D721Med (cell line): ENCODE measurements at places on chromosomes 7 and 10.

DNA sequence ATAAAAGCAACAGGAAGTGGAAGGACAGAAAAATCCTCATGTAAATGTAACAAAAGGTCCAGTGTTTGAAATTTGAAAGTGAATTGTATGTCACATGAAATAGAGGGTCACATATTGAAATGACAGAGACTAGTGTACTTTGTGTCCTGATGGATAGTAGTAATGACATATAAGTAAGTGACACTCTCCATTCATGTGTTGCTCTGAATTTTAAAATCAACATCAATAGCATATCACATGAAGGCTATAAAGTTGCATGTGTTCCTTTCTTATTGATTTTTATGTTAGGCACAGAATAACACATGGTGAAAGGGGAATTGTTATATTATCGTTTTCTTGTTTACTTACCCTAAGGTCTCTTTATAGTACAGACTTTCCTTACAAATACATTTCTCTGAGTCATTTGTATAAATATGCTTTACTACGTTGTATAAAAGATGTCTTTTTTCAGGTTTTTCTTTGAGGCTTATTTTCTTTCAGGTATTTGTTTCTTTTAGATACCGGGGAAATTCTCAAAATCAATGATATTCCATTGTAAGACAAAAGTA, 104.6 kb upstream of the CACNA2D1 start:
- no peak for DNase-seq

GRCh38 chr10:70729763-70730357, 55.3 kb downstream of the TBATA start:
- no peak for DNase-seq

- DNase-seq = no peak
Observed at GRCh38 chr10:133169173-133169947, 9.3 kb downstream of the KNDC1 start.

DNA sequence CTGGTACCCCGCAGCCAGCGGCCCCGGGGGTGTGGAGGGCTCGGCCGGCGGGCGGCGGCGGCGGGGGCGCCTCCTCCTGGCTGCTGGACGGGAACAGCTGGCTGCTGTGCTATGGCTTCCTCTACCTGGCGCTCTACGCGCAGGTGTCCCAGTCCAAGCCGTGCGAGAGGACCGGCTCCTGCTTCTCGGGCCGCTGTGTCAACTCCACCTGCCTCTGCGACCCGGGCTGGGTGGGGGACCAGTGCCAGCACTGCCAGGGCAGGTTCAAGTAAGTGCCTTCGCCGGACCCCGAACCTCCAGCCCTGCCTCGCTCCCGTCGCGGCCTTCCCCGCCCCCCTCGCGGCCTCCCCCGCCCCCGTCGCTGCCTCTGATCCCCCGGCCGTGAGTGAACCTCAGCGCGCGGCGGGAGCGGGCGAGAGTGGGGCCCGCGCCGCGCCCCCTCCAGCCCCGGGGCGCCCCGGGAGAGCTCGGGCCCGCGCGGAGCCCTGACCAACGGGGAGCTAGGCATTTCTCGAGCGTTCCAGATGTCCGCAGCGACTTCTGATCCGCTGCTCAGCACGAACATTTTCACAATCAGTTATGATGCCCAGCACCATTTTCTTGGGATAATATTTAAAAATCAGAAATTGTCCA, 727 bp downstream of the ATRNL1 start:
- no peak for DNase-seq

DNA sequence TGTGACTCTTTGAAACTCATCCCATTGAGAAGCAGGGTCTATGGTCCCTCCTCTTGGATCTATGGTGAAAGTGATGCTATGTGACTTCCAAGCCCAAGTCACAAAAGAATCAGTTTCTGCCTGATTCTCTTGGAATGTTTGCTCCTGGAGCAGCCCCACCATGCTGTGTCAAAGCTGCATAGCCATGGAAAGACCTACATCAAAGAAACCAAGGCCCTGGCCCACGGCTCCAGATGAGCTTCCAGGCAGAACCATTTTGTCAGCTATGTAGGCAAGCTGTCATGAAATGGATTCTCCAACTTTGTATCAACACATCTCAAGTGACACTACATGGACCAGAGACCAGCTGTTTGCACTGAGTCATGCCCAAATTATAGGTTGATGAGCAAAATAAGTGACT, 77.0 kb downstream of the AASS start:
- DNase-seq = no peak

DNA sequence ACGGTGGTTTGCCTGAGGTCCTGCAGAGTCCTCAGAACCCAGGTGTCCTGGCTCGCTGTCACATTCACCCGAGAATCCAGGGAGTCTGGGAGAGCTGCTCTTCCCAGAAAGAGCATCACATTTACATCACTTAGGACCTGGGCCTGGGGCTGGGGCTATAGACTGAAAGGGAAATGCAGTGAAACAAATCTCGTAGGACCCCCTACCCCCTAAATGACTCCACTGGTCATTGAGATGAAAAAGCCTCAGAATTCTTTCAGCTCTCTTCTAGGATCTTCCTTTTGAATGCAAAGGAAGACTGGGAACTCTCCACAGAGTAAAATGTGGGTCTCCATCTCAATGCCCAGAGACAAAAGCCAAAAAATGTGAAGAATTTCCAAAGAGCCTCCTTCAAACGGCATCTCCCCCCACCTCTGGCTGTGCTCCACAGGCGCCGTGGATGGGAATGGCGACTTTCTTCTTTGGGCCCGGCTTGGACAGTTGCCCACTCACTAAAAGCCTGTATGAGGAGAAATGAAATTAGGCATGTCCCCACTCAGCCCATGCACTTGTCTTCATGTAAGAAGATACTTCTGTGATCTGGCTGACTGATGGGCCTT, 49.0 kb upstream of the PODXL start:
- no peak for DNase-seq

DNA sequence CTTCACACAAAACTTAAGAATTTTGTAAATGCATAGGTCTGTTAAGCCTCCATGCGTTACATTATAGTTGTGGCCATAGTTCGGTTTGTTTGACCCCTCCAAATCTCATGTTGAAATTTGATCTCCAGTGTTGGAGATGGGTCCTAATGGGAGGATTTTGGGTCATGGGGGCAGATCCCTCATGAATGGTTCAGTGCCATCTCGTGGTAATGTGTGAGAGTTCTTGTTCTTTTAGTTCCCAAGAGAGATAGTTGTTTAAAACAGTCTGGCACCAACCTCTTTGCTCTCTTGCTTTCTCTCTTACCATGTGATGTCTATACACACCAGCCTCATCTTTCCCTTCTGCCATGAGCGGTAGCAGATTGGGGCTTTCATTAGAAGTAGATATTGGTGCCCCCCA, 264.3 kb downstream of the TCF7L2 start:
- no peak for DNase-seq

DNA sequence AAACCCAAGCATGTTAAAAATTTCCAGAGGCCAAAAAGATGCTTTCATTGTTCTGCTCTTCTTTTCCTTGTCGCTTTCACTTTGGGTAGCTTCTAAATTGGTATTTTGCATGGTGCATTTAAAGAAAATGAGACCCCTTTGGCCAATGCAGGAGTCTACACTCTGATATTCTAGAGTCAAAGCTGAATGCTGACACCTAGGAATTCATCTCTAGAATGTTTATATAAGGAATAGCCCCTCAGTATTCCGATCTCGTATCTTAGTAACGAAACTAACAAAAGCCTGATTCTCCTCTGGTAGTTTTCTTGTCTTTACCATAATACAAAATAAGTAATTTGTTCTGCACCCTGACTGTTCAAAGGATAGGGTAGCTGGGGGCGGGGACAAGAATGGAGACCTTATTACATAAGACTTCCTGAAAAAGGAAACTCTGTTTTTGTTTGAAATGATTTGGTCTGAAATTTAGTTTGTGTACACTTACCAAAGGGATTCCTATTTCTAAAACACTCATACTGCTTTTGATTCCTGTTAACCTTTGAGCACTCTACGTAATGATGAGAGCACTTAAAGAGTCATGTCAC, 17.1 kb downstream of the IKZF1 start:
- no peak for DNase-seq

- no peak for DNase-seq
Observed at GRCh38 chr7:94530109-94530508, 20.5 kb downstream of the CASD1 start.

DNA sequence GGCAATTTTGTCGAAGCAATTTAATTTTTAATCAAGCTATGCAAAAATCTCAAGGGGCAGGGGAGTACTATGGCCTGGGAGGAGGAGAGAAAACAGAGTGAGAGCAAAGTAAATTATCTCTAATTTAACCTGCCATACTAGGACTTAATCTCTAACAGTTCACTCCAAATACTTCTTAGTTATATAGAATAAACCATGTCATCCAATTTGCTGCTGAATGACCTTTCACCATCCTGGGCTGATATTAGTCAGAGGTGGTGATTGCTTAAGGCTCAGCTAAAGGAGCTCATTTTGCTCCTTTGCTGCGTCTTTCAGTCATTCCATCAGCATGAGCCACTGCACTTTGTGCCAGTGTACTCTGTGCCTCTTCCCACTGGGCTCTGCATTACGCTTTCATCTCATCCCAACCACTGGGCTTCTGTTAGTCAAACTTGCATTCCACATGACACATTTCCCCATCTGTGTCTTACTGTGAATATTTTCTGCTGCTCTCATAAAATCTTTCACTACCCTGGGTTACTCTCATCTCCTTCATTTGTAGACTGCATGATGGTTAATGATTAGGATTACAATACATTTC, 84.3 kb downstream of the CD36 start:
- no peak for DNase-seq

GRCh38 chr10:99658622-99659030, 683 bp upstream of the ENTPD7 start:
- DNase-seq = no peak

GRCh38 chr7:99404235-99404976, 4.0 kb downstream of the PDAP1 start:
- DNase-seq = no peak

GRCh38 chr7:80960244-80960795, 41.5 kb upstream of the SEMA3C start:
- DNase-seq = no peak

- DNase-seq = no peak
Observed at GRCh38 chr10:94859086-94859485, 79.4 kb upstream of the CYP2C9 start.
